Hippocampal formation (tissue), 2 donors: ENCODE measurements at places on chromosomes 1 and 21.

GRCh38 chr1:192559115-192560006, 16.2 kb upstream of the RGS1 start:
- no peak for DNase-seq

- DNase-seq, result no peak
These were observed 121.2 kb downstream of the EPHB2 start for GRCh38 chr1:22831729-22832413.

GRCh38 chr21:32726839-32727686, 750 bp downstream of the SYNJ1 start:
- peak; percentile 53 for DNase-seq

- no peak for DNase-seq
These were observed 358.8 kb downstream of the DPYD start for GRCh38 chr1:97562081-97562480.
